CD8-positive, alpha-beta memory T cell (primary cell): ENCODE measurements at places on chromosomes 16 and 17. TPM values are rescaled to one million over a fixed set of nuclear protein-coding genes. Genes with fewer than 3 reads are reported as not detected.

GRCh38 chr17:76673729-76674128, 30.2 kb upstream of the ST6GALNAC1 start:
- DNase-seq = no peak
- no peaks in the 10 kb centered on the region for H3K36me3 ChIP-seq
- H3K27me3 ChIP-seq = no peaks in the 10 kb centered on the region
- no peak overlapping the region for H3K4me3 ChIP-seq

DNA sequence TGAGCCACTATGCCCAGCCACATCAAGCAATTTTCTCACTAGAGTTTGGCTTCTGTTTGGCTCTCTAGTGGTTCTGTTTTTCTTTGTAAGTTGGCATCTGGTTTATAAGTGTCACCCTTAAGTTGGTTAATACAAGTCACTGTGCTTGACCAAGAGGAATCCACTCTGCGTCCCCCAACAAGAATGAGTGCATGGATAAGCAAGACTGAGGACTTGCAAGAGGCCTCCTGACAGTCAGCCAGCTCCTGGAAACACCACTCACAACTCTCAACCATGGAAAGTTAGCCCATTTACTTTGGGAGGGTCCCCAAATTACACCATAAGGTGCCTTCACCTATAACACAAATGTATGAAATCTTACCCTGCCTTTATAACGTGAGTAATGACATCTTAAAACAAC, 7.6 kb downstream of the RFWD3 start:
- peaks cover 37% of the 10 kb centered on the region for H3K36me3 ChIP-seq
- DNase-seq = no peak
- H3K4me3 ChIP-seq = no peak overlapping the region
- peaks cover 46% of the 10 kb centered on the region for H3K4me1 ChIP-seq
- H3K27ac ChIP-seq = no peak overlapping the region
- no peaks in the 10 kb centered on the region for H3K27me3 ChIP-seq

DNA sequence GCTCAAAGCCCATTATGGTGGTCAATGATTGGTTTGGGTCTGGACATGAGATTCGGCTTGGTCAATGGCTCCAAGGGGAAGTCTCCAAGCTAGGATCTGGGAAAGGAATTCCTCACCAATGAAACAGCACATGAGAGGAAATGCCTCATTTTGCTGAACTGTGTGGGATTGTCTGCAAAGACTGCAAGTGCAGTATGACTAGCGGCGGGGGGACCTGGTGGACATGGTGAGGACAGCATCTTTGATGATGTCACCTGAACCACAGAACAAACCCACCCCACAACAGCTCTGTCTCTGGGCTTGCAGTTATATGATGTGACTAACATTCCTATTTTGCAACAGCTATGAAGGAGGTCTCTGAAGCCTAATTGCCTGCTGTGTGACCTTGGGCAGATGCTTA, 50.6 kb upstream of the NKD1 start:
- H3K27ac ChIP-seq = no peak overlapping the region
- H3K36me3 ChIP-seq = no peaks in the 10 kb centered on the region
- H3K4me3 ChIP-seq = no peak overlapping the region
- DNase-seq = no peak
- H3K4me1 ChIP-seq = no peaks in the 10 kb centered on the region
- H3K27me3 ChIP-seq = no peaks in the 10 kb centered on the region

- no peaks in the 10 kb centered on the region for H3K36me3 ChIP-seq
- no peak overlapping the region for H3K4me3 ChIP-seq
- H3K27ac ChIP-seq = no peak overlapping the region
- H3K4me1 ChIP-seq = no peaks in the 10 kb centered on the region
- no peak for DNase-seq
Measured at GRCh38 chr16:53528797-53529196, 25.8 kb upstream of the AKTIP start.

The NPIPA7 gene
- polyA plus RNA-seq = 1.3 TPM

DNA sequence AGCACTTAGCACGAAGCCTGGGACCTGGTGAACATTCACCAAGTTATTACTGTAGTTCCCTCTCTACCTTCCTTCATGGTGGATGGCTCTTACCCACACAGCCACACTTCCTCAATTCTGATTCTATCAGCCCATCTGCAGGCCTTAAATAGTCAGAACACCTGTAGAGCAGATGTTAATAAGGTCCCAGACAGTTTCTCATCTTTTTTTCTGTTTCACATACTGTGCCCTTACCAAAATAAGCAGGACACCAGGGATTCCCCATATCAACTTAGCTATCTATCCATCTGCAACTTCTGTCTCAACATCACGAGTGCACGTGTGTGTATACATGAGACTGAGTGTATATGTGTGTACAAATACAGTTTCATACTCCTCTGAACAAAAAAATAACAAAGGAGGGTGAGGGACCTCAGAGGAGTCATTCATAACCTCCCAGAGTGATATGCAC, 2.8 kb downstream of the RECQL5 start:
- H3K36me3 ChIP-seq = peaks cover 22% of the 10 kb centered on the region
- no peak for DNase-seq
- H3K4me1 ChIP-seq = peaks cover 28% of the 10 kb centered on the region
- no peak overlapping the region for H3K4me3 ChIP-seq
- no peaks in the 10 kb centered on the region for H3K27me3 ChIP-seq

DNA sequence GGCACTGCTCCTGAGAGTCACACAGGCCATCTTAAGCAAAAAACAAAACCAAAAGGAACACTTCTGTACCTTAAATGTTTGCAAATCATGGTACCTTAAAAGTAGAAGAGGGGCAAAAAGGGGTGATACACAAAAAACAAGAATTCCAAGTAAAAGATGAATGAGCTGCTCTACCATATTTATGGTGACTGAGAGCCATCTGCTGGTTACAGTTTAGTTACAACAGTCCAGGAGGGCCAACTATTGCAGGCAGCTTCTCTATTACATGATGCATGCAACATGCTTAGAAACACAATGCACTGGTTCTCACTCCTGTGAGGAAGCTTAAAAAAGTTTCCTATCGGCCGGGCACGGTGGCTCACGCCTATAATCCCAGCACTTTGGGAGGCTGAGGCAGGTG, 53.5 kb downstream of the STX8 start:
- H3K36me3 ChIP-seq = no peaks in the 10 kb centered on the region
- peaks cover 8% of the 10 kb centered on the region for H3K4me1 ChIP-seq
- H3K27ac ChIP-seq = no peak overlapping the region
- H3K27me3 ChIP-seq = no peaks in the 10 kb centered on the region
- no peak overlapping the region for H3K4me3 ChIP-seq

DNA sequence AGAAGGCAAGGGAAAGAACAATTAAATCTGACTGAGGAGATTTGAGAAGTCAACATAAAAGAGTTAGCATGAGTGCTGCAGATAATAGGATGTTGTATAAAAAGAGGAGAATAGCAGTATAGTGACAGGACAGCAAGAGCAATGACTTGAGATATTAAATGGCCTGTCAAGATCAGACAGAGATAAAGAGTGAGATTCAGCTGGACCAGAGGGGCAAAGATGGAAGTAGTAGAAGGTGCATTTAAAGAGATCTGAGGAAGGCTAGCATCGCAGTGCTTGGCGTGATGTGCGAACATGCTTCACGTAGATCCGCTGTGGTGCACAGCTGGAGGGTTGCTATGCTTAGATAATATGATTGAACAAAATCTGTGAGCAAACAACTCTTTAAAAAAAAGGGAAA, 1422.6 kb upstream of the CDH8 start:
- no peaks in the 10 kb centered on the region for H3K27me3 ChIP-seq
- H3K27ac ChIP-seq = no peak overlapping the region
- H3K4me1 ChIP-seq = no peaks in the 10 kb centered on the region
- H3K36me3 ChIP-seq = no peaks in the 10 kb centered on the region
- H3K4me3 ChIP-seq = no peak overlapping the region

- DNase-seq = no peak
- H3K4me3 ChIP-seq = no peak overlapping the region
- no peak overlapping the region for H3K27ac ChIP-seq
- H3K27me3 ChIP-seq = no peaks in the 10 kb centered on the region
- H3K36me3 ChIP-seq = no peaks in the 10 kb centered on the region
- H3K4me1 ChIP-seq = no peaks in the 10 kb centered on the region
Measured at GRCh38 chr17:69884356-69884755, 190.7 kb upstream of the KCNJ16 start.

The SLFN14 gene
- polyA plus RNA-seq = 0.13 TPM

DNA sequence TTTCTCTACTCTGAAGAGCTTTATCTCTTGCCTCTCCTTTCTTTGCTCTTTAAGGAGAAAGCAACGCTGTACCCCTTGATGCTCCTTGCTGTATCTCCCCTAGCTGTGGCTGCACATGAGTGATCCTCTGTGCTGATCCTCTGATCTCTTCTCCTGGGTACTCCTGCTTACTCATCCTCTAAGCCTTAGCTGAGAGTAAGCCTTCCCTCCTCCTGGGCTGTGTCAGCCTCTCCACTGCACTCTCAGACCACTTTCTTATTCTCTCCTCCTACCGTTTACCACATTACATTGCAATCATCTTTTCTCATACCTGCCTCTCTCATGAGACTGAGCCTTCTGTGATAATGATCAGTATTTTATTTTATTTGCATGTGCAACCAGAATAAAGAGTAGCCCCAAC, 25.1 kb downstream of the SOX9 start:
- no peak overlapping the region for H3K27ac ChIP-seq
- H3K4me3 ChIP-seq = no peak overlapping the region
- H3K27me3 ChIP-seq = no peaks in the 10 kb centered on the region
- H3K36me3 ChIP-seq = no peaks in the 10 kb centered on the region

DNA sequence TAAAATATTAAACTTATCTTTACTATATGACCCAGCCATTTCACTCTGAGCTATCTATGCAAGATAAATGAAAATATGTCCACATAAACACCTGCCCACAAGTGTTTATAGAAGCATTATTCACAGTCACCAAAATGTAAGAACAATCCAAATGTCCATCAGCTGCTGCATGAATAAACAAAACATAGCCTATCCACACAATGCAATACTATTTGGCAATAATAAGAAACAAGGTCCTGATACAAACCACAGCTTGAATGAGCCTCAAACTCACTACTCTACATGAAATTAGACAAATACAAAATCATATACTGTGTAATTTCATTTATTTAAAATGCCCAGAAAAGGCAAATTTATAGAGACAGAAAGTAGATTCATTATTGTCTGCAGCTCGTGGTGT, 355.1 kb downstream of the CDH8 start:
- no peak for DNase-seq
- H3K4me1 ChIP-seq = no peaks in the 10 kb centered on the region
- H3K27me3 ChIP-seq = no peaks in the 10 kb centered on the region
- no peak overlapping the region for H3K27ac ChIP-seq

The CLDN6 gene
- not detected for polyA plus RNA-seq

- DNase-seq = peak; percentile 71
- no peak overlapping the region for H3K4me3 ChIP-seq
- peaks cover 15% of the 10 kb centered on the region for H3K36me3 ChIP-seq
- no peaks in the 10 kb centered on the region for H3K27me3 ChIP-seq
- no peak overlapping the region for H3K27ac ChIP-seq
- H3K4me1 ChIP-seq = peaks cover 50% of the 10 kb centered on the region
Measured at GRCh38 chr17:1365445-1366039, 34.5 kb downstream of the YWHAE start.

GRCh38 chr17:31015639-31016038, 44.8 kb downstream of the RNF135 start:
- no peaks in the 10 kb centered on the region for H3K27me3 ChIP-seq
- DNase-seq = no peak
- H3K4me1 ChIP-seq = no peaks in the 10 kb centered on the region

- H3K36me3 ChIP-seq = no peaks in the 10 kb centered on the region
- H3K27me3 ChIP-seq = no peaks in the 10 kb centered on the region
- H3K27ac ChIP-seq = no peak overlapping the region
- H3K4me1 ChIP-seq = no peaks in the 10 kb centered on the region
Measured at GRCh38 chr17:3802461-3803307, 1.7 kb upstream of the ITGAE start.

- H3K27ac ChIP-seq = no peak overlapping the region
- no peaks in the 10 kb centered on the region for H3K36me3 ChIP-seq
- H3K27me3 ChIP-seq = no peaks in the 10 kb centered on the region
- no peak for DNase-seq
- H3K4me3 ChIP-seq = no peak overlapping the region
- no peaks in the 10 kb centered on the region for H3K4me1 ChIP-seq
Measured at GRCh38 chr16:65489531-65490023, 367.7 kb upstream of the CDH11 start.

DNA sequence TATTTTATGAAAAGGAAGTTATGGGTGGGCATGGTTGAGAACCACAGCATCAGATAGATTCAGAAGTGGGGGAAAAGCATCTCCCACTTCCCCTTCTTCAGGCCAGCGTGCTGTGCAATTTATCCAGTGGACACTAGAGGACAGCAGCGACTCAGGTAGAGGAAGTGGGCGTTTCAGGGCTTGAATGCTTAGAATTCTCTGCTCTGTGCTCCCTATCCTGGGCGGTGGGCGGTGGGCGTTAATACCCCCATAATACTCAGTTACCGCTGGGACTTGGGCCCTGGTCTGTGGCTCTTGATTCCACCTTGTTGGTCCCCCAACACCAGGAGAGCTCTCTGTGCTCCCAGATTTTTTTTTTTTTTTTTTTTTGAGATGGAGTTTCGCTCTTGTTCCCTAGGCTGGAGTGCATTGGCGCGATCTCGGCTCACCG, 3.7 kb upstream of the LYZL6 start:
- H3K4me3 ChIP-seq = no peak overlapping the region
- no peaks in the 10 kb centered on the region for H3K36me3 ChIP-seq
- H3K27me3 ChIP-seq = no peaks in the 10 kb centered on the region
- H3K4me1 ChIP-seq = no peaks in the 10 kb centered on the region
- H3K27ac ChIP-seq = no peak overlapping the region
- DNase-seq = peak; percentile 14

The CHST5 gene
- not detected for polyA plus RNA-seq

The IRX6 gene
- polyA plus RNA-seq = not detected

The MYO19 gene
- polyA plus RNA-seq = 5.0 TPM

DNA sequence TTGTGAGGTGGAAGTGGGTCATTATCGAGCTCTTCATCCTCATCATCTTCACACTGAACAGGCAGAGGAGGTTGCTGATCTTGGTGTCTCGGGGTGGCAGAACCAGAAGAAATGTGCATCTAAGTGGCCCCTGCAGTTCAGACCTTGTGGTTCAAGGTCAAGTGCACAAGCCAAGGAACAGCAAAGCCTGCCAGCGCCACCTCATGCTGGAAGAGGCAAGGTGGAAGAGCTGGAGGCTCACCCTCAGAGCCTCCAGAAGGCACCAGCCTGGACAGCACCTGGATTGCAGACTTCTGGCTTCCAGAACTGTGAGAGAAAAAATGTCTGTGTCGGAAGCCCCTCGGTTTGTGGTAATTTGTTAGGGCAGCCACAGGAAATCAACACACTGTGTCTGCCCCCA, 32.7 kb downstream of the IFT140 start:
- H3K36me3 ChIP-seq = no peaks in the 10 kb centered on the region
- H3K4me1 ChIP-seq = no peaks in the 10 kb centered on the region
- no peak for DNase-seq
- no peak overlapping the region for H3K27ac ChIP-seq
- no peak overlapping the region for H3K4me3 ChIP-seq
- no peaks in the 10 kb centered on the region for H3K27me3 ChIP-seq

The ATP2C2 gene
- polyA plus RNA-seq = not detected

- peaks cover 15% of the 10 kb centered on the region for H3K36me3 ChIP-seq
- no peaks in the 10 kb centered on the region for H3K27me3 ChIP-seq
- no peak overlapping the region for H3K4me3 ChIP-seq
- DNase-seq = no peak
Measured at GRCh38 chr16:67240506-67240905, 6.8 kb downstream of the FHOD1 start.

The WFIKKN2 gene
- not detected for polyA plus RNA-seq
